Activated CD4-positive, alpha-beta T cell treated with anti-CD3 and anti-CD28 coated beads, Interleukin-2, amount 10 ng/mL, durations not matched to agents 7 days and 5 days (primary cell): ENCODE measurements at places on chromosomes 2 and 18. TPM values are rescaled to one million over a fixed set of nuclear protein-coding genes. Genes with fewer than 3 reads are reported as not detected.
A peak's percentile ranks its signal among the peaks of the same experiment; 100 is the strongest.

- H3K27me3 ChIP-seq = no peaks in the 10 kb centered on the region
- no peak for DNase-seq
- H3K4me3 ChIP-seq = no peak overlapping the region
Measured at GRCh38 chr2:160551259-160551658, 57.7 kb upstream of the RBMS1 start.

- H3K4me1 ChIP-seq = no peaks in the 10 kb centered on the region
- H3K36me3 ChIP-seq = no peaks in the 10 kb centered on the region
- H3K27me3 ChIP-seq = no peaks in the 10 kb centered on the region
- DNase-seq = no peak
- H3K27ac ChIP-seq = no peak overlapping the region
Measured at GRCh38 chr2:209908511-209908910, 93.9 kb upstream of the RPE start.

DNA sequence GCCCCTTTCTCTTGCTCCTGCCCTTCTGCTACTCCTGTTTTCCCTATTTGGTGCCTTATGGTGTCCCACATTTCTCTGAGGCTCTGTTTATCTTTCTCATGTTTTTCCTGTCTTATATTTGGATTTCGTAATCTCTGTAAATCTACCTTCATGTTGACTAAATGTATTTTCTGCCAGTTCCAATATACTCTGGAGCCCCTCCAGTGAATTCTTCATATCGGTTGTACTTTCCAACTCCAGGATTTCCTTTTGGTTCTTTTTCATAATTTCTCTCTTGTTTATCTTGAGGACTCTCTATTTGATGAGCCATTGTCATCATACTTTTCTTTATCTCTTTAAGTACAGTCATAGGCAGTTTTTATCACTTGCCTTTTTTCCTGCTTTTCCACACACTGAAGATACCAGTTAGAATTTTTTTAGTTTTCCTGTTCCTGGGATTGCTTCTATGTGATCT, 19.1 kb downstream of the SCLY start:
- H3K4me3 ChIP-seq = no peak overlapping the region
- H3K27ac ChIP-seq = no peak overlapping the region
- DNase-seq = no peak
- no peaks in the 10 kb centered on the region for H3K27me3 ChIP-seq
- peaks cover 56% of the 10 kb centered on the region for H3K36me3 ChIP-seq

GRCh38 chr2:36489281-36489680, 108.7 kb downstream of the FEZ2 start:
- no peaks in the 10 kb centered on the region for H3K4me1 ChIP-seq
- DNase-seq = no peak
- H3K4me3 ChIP-seq = no peak overlapping the region
- H3K27ac ChIP-seq = no peak overlapping the region
- H3K36me3 ChIP-seq = no peaks in the 10 kb centered on the region
- no peaks in the 10 kb centered on the region for H3K27me3 ChIP-seq

Gene TMEM169
- total RNA-seq = 3.0 TPM

Gene DYNAP
- total RNA-seq = not detected

DNA sequence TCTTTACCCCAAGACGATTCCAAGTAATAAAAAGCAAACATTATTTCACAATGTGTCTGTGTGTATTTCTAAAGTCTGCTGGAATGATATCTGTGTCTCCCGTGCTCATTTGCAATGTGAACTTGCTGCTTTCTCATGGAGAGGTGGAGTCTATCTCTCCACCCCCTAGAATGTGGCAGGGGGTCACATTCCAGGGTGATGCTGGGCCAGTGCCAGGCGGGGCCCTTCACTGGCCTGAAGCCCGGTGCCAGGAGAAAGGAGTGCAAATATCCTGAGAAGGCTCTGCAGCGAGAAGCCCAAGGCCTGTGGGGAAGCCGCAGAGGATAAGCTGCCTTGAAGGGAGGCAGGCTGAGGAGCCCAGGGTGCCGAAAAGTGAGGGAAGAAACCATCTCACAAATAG, 26.8 kb upstream of the LDLRAD4 start:
- no peaks in the 10 kb centered on the region for H3K36me3 ChIP-seq
- H3K27ac ChIP-seq = no peak overlapping the region
- DNase-seq = no peak
- H3K4me3 ChIP-seq = no peak overlapping the region

DNA sequence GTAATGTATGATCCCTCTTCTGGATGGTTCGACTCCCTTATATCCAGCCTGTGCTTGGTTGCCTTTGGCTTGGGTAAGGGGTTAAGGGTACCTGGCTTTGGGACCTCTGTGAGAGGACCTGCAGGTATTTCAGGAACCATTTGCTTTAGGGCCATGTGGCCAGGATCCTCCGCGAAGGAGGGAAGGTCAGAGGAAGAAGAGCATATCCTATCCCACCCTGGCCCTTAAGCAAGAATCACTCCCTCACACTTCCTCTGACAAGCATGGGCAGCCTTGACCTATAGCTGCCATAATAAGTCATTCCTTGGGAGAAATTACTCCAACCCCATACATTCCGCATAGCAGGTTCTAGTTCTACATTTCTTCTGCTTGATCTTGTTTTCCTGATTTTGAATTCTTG, 59.1 kb upstream of the TXNDC2 start:
- no peak overlapping the region for H3K4me3 ChIP-seq
- DNase-seq = no peak
- H3K36me3 ChIP-seq = no peaks in the 10 kb centered on the region
- no peak overlapping the region for H3K27ac ChIP-seq
- H3K27me3 ChIP-seq = peaks cover 6% of the 10 kb centered on the region

Gene CHST10
- 3.1 TPM for total RNA-seq

DNA sequence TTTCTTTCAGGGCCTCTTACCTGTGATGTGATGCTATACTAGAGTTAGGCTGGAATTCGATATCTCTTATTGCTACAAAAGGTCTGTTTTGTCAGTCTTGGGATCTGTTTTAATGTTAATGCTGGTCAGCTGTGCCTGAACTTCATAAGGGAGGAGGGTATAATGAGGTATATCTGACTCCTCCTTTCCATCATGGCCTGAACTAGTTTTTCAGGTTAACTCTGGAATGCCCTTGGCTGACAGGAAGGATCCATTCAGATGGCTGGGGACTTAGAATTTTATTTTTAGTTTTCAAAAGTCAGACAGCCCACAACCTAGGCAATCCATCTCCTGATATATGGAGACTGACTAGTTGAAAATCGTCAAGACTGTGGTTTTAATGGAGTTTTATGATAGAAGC, 35.9 kb upstream of the TBC1D8 start:
- no peaks in the 10 kb centered on the region for H3K27me3 ChIP-seq
- no peak overlapping the region for H3K27ac ChIP-seq
- H3K36me3 ChIP-seq = no peaks in the 10 kb centered on the region

GRCh38 chr2:24076849-24077534, 866 bp upstream of the SF3B6 start:
- no peak for DNase-seq
- no peaks in the 10 kb centered on the region for H3K27me3 ChIP-seq
- H3K27ac ChIP-seq = peak overlapping the region; percentile 98
- H3K4me3 ChIP-seq = peak overlapping the region; percentile 95

DNA sequence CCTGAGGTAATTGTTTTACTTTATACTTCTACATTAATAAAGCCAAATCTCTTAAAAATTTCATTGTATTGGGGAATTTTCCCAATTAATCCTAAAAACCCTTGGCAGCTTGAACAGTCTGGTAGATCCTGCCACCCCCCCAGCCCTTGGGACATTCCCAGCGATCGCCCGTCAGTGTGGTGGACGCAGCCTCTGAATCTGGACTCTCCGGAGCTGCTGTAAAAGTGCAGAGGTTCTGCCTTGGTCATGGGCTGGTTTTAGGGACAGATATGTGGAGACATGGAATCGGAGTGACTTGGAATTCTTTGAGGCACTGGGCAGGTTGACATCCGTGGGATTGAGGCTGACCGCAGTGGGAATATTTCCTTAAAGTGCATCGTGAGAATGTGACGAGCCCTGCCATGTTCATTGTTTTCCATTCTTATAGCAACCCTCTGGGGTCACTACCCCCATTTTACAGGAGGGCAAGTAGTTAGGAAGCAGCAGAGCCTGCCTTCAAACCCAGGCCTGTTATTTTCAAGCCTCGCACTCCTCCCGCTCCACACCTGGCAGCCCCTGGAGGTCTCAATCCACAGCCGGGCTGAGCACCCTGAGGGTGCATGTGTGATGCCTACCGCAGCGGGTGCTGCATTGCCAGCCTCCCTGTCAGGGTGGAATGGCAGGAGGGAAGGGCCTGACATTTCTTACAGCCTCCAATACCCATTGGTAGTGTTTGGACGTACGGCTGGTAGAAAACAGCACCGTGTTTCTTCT, 6.5 kb downstream of the EMILIN2 start:
- DNase-seq = no peak
- H3K4me1 ChIP-seq = peaks cover 10% of the 10 kb centered on the region
- H3K4me3 ChIP-seq = no peak overlapping the region
- H3K27ac ChIP-seq = no peak overlapping the region
- H3K27me3 ChIP-seq = peaks cover 15% of the 10 kb centered on the region
- H3K36me3 ChIP-seq = no peaks in the 10 kb centered on the region

DNA sequence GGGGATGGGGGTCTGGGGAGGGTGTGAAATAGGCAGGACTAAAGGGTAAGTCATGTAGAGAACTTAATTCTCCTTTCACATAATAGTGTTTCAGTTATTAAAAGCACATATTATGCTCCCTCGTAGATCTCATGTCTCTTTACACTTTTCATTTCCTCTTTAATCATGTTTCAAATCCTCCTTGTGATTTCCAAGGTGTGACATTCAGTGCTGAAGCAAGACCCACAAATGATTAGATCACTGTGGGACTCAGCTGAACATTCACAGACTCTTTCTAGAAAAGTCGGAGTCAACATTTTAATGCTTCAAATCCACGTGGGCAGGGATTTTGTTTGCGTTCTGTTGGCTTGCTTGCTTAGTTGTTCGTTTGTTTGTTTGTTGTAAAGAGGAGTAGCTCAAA, 34.7 kb upstream of the CALCRL start:
- H3K27ac ChIP-seq = no peak overlapping the region
- no peaks in the 10 kb centered on the region for H3K27me3 ChIP-seq
- H3K4me1 ChIP-seq = no peaks in the 10 kb centered on the region
- H3K4me3 ChIP-seq = no peak overlapping the region

GRCh38 chr2:10144771-10145518, 22.4 kb downstream of the RRM2 start:
- H3K27me3 ChIP-seq = no peaks in the 10 kb centered on the region
- H3K4me3 ChIP-seq = no peak overlapping the region
- H3K27ac ChIP-seq = peak overlapping the region; percentile 59
- H3K36me3 ChIP-seq = peaks cover 71% of the 10 kb centered on the region
- no peak for DNase-seq
